ENCODE measurements at places on chromosomes 6 and 20.

GRCh38 chr6:159446340-159446739, 246.7 kb downstream of the SOD2 start:
- no peak for DNase-seq

- no peak for DNase-seq
These were observed 1.6 kb upstream of the ATP5F1E start for GRCh38 chr20:59033616-59034165.

DNA sequence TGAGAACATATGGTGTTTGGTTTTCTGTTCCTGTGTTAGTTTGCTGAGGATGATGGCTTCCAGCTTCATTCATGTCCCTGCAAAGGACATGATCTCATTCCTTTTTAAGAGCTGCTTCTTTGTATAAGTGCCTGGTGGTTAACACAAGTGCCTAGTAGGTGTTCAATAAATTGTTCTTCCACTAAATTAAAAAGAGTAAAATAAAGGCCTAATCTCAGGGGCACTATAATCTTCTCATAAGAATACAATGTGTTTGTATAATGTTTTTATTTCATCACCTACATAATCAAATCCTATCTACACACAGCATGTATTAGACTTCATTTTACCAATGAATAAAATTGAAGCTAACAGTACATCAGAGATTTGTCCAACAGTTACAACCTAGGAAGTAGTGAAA, 252.7 kb downstream of the KHDC1L start:
- no peak for DNase-seq

- DNase-seq, result no peak
These were observed 576.1 kb upstream of the MARCKS start for GRCh38 chr6:113281014-113281413.

GRCh38 chr20:50014570-50015562, 32.1 kb downstream of the SNAI1 start:
- no peak for DNase-seq

- no peak for DNase-seq
These were observed 100.7 kb upstream of the HMGN3 start for GRCh38 chr6:79335133-79335674.

DNA sequence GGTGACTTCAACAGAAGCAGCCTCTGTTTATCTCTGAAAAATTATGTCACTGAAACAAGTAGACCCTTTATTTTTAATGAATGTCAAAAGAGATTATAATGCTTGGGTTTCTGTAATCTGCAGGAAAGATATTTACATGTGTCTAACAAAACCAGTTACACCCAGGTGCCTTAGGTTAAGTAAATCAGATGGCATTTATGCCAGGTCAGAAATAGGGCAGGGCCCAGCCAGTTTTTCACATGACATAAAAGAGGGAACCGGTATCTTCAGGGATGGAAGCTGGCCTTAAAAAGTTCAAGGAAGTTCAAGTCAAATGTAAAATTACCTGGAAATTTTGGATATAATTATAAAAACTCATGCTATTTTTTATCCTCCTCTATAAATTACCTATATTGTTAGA, 14.2 kb upstream of the ENPP4 start:
- DNase-seq, result no peak

- DNase-seq, result no peak
These were observed 19.4 kb upstream of the BRPF3 start for GRCh38 chr6:36177166-36177565.

- DNase-seq, result no peak
These were observed 13.8 kb downstream of the RNASET2 start for GRCh38 chr6:166942393-166943168.
